ENCODE measurements at places on chromosomes 4 and X. TPM values are rescaled to one million over a fixed set of nuclear protein-coding genes. Genes with fewer than 3 reads are reported as not detected.

- H3K4me1 ChIP-seq = no peaks in the 10 kb centered on the region
- peak within 1 kb of the TSS; percentile 87 for H3K4me3 ChIP-seq
- DNase-seq = peak; percentile 92
These were observed at the start of gene MSX1 for GRCh38 chr4:4859325-4859798. TSS of gene MSX1 (plus strand) at chr4:4859665. CDS start at chr4:4859900, 235 bp downstream.

- no peaks in the 10 kb centered on the region for H3K36me3 ChIP-seq
- H3K27me3 ChIP-seq = no peaks in the 10 kb centered on the region
- peak; percentile 49 for DNase-seq
- H3K4me3 ChIP-seq = no peak overlapping the region
These were observed 679.3 kb downstream of the FAT4 start for GRCh38 chr4:125994024-125994423.

The TMEM31 gene
- total RNA-seq = not detected

The CCKAR gene
- total RNA-seq = 0.61 TPM

The SEPTIN11 gene
- 281 TPM for total RNA-seq

GRCh38 chrX:153900831-153901752, 3.4 kb upstream of the AVPR2 start:
- peak overlapping the region; percentile 22 for H3K27ac ChIP-seq
- H3K4me3 ChIP-seq = peak overlapping the region; percentile 25
- no peaks in the 10 kb centered on the region for H3K27me3 ChIP-seq
- peak; percentile 90 for DNase-seq

- H3K27ac ChIP-seq = no peak overlapping the region
- H3K4me3 ChIP-seq = no peak overlapping the region
- DNase-seq = no peak
- H3K36me3 ChIP-seq = no peaks in the 10 kb centered on the region
- H3K4me1 ChIP-seq = no peaks in the 10 kb centered on the region
- H3K27me3 ChIP-seq = no peaks in the 10 kb centered on the region
These were observed 2.3 kb upstream of the BTC start for GRCh38 chr4:74796631-74797030.

The HERC5 gene
- 49.6 TPM for total RNA-seq

DNA sequence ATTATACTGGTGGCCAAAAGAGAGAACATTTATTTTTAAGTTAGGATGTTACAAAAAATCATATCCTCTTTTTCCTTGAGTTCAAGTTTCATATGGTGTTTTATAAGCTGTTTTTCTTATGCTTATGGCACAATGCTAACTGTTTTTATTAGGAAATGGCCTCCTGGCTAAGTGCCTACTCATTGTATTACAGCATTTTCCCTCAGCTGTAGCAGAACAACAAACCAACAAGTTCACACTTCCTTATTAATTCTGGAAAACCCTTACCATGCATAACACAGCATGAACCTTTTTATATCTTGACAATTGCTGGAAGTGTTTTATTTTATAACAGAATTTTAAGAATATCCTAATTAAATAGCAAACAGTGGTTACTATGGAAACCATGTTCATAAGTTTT, 165.8 kb downstream of the GASK1B start:
- no peak overlapping the region for H3K27ac ChIP-seq
- H3K36me3 ChIP-seq = no peaks in the 10 kb centered on the region
- DNase-seq = no peak
- H3K4me1 ChIP-seq = no peaks in the 10 kb centered on the region
- no peak overlapping the region for H3K4me3 ChIP-seq
- no peaks in the 10 kb centered on the region for H3K27me3 ChIP-seq

DNA sequence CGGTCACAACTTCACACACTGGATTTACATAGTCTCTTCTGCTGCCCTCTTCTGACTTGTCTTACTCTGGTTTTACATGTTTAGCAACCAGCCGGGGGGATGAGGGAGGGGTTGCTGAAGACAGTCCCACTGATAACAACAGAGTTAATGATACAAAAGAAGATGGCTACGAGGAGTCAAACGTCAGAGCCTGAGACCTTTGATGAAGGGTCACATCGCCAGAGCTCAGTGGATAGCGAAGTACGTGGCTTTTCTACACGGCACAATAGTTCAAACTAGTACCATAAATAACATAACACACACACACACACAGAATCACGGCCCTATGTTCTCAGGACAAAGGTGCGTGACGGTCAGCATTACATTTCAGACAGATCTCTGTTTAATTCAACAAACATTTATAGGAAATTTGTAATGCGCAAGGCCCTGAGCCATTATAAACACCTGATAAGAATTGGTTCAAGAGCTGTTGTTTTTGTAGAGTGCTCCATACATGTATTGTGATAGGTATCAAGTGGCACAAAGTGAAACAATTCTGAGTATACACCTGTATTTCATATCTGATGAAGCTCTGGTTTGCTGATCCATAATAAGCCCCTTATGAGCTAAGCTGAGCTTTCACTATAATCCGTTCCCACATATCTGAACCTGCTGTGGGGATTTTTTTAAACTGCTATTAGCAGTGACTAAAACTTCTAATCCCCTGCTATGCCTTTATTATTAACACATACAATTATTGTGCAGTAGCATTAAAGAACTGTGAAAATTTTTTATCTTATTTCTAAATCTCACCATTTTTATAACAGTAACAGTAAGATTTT, 100.0 kb downstream of the NR3C2 start:
- no peak overlapping the region for H3K4me3 ChIP-seq
- H3K27ac ChIP-seq = no peak overlapping the region
- no peaks in the 10 kb centered on the region for H3K4me1 ChIP-seq

DNA sequence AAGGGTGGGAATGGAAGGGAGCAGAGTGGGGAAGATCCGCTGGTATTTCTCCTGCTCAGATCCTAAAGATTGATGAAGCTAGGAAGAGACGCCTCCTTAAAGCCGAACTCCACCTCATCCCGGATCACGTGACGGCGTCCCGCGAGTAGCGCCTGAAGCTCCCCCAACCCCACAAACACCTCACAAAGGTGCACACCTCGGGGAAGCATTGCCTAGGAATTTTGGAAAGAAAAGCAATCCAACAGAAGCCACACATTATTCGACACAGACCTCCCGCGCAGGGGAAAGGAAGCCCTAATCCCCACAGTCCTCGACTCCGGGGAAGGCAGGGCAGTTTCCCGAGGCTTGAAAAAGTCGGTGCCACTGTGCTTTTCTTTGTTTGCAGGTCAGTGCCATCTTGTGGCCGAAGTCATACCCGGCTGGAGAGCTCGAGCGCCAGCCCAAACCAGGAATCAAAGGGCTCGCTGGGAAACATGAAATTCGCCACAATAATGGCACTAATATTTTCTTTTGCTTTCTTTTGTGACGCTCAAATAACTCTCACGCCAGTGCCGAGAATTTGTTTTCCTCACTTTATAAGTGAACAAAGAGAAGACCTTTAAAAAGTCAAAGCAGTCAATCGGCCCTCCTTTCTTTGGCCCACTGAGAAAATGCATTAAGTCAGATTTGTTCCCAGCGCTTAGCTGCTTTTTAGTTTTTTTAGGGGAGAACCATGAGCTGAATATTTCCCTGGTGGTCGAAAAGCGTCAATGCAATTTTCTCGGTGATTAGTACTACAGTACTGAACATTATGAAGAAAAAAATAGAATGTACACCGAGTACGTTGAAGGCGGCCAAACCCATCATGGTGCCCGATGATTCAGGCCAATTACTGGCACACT, at the start of gene NPY1R:
Gene NPY1R (minus strand): TSS at position 71 of the 881 bp plus-strand sequence. CDS start 6,042 bp downstream, outside the sequence.
- no peak within 1 kb of the TSS for H3K27ac ChIP-seq
- H3K4me1 ChIP-seq = no peaks in the 10 kb centered on the region
- H3K27me3 ChIP-seq = no peaks in the 10 kb centered on the region
- peak; percentile 8 for DNase-seq
- H3K36me3 ChIP-seq = no peaks in the 10 kb centered on the region

The DRD5 gene
- not detected for total RNA-seq

All from SJCRH30 (cell line).